ENCODE measurements at places on chromosomes 4 and X. TPM values are rescaled to one million over a fixed set of nuclear protein-coding genes. Genes with fewer than 3 reads are reported as not detected.

The FSTL5 gene
- not detected for total RNA-seq

The TENM3 gene
- 1.2 TPM for total RNA-seq

The SPACA5B gene
- not detected for total RNA-seq

The ZNF330 gene
- 26.0 TPM for total RNA-seq

The MAGED4 gene
- 60.0 TPM for total RNA-seq

The USP51 gene
- total RNA-seq: 2.3 TPM

The CT45A10 gene
- total RNA-seq: not detected

The MAP3K15 gene
- total RNA-seq: 0.13 TPM

The NOX1 gene
- not detected for total RNA-seq

The MAGEC1 gene
- total RNA-seq: not detected

The MGAT4D gene
- not detected for total RNA-seq

The ART3 gene
- total RNA-seq: not detected

The PRDM8 gene
- 4.9 TPM for total RNA-seq

The ARMCX1 gene
- 40.6 TPM for total RNA-seq

The SMIM10L2A gene
- total RNA-seq: 0.79 TPM

The CHRDL1 gene
- 0.03 TPM for total RNA-seq

The MTMR8 gene
- total RNA-seq: 0.07 TPM

The HMGB2 gene
- 22.9 TPM for total RNA-seq

The ZBTB49 gene
- total RNA-seq: 3.3 TPM

The HTR2C gene
- not detected for total RNA-seq

The FAM149A gene
- 3.6 TPM for total RNA-seq

The CRLF2 gene
- total RNA-seq: not detected

The ZFP42 gene
- total RNA-seq: not detected

The CSAG1 gene
- not detected for total RNA-seq

The HSFX3 gene
- total RNA-seq: not detected

The RNF212 gene
- 15.3 TPM for total RNA-seq

The CPLX1 gene
- not detected for total RNA-seq

The TBC1D25 gene
- total RNA-seq: 9.8 TPM

The HSPA4L gene
- total RNA-seq: 17.0 TPM

The SPANXA1 gene
- total RNA-seq: not detected

The UGT2A2 gene
- total RNA-seq: not detected

The MTNR1A gene
- total RNA-seq: not detected

The TRIM75 gene
- total RNA-seq: not detected

The CD38 gene
- total RNA-seq: 0.07 TPM

The ARL13A gene
- not detected for total RNA-seq

The PLXNB3 gene
- 15.2 TPM for total RNA-seq

The SSX2B gene
- not detected for total RNA-seq

The SCFD2 gene
- 49.5 TPM for total RNA-seq

The CT47B1 gene
- total RNA-seq: not detected

The CTAG1A gene
- not detected for total RNA-seq

The TRMT2B gene
- total RNA-seq: 13.0 TPM

The ARL9 gene
- 0.07 TPM for total RNA-seq

The ARAP2 gene
- total RNA-seq: 0.52 TPM

Measured in smooth muscle cell of the pulmonary artery (primary cell).